ENCODE measurements at places on chromosomes 3 and 15. TPM values are rescaled to one million over a fixed set of nuclear protein-coding genes. Genes with fewer than 3 reads are reported as not detected.
A peak's percentile ranks its signal among the peaks of the same experiment; 100 is the strongest.

ITGA11 gene
- 0.55 TPM for total RNA-seq

SCAMP5 gene
- 13.6 TPM for total RNA-seq

CLDN16 gene
- total RNA-seq = 6.6 TPM

SMAD6 gene
- 16.2 TPM for total RNA-seq

ZPLD1 gene
- 0.12 TPM for total RNA-seq

MUSTN1 gene
- total RNA-seq = 0.59 TPM

GOLGA6D gene
- total RNA-seq = 0.37 TPM

ARPP19 gene
- 51.2 TPM for total RNA-seq

DNA sequence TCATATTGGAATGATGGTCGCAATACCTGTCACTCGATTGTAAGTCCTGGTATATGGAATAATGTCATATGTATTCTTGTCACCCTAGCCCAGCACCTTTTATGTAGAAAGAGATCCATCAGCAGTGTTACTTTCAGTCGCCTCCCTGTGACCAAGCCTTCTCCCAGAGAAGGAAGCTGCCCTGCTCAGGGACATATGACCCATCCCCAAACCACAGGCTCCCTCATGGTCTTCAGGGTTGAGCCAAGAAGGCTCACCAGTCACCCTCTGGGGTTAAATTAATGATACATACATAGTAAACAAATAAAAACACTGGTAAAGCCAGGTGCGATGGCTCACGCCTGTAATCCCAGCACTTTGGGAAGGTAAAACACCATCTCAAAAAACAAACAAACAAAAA is 4.6 kb upstream of the MFGE8 start:
- DNase-seq = no peak

- DNase-seq = no peak
These were observed 22.5 kb downstream of the GABRA5 start for GRCh38 chr15:26889298-26889898.

DNA sequence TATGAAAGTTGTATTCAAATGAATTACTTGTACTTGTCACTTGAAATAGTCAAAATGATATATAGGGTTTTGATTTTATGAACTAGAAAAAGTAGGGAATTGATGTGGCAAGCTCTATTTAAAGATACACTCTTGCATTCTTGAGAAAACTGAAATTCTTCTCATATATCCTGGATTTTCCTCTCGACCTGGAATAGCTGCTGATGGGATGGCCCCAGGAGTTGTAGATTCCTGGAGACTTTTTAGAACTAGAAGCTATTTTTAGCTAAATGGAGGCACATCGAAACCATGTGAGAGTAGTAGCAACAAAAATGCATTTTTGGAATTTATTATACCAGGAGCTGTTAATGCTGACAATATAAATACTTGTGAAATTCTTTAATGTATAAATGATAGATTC is 125.9 kb downstream of the LEKR1 start:
- no peak for DNase-seq

DNA sequence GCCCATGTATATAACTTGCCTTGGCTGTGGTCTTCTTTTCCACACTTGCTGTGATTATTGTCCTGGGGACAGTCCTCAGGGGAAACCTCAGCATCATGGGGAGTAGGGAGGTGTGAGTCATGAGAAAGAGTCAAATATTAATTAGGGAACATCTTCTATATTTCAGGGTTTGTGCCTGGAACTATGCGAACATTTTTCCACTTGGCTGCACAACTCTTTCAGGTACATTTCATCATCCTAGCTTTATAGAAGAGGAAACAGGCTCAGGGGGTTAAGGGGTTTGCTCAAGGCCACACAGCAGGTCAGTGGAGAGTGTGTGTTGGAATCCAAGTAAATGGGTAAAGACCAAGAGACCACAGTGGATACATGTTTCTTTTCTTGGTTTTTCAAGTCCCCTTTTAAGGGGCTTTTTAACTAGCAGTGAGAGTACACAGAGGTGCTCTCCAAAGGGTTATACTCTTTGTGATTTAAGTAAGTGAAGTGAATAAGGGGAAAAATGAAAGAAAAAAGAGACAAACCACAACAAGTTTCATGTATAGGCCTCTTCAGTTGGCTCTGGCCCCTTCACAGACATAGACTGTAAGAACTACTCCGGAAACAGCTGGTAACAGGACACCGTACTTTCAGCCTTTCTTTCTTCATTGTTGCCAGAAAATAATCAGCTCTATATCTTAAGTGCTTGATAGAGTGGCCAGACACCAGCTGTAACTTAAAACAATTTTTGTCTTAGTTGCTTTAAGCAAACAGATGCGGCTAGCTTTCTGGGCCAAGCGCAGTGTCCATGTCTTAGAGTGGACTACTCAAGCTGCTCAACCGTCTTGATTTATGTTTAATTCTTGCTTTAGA is 64.6 kb downstream of the EEFSEC start:
- DNase-seq = no peak

DNA sequence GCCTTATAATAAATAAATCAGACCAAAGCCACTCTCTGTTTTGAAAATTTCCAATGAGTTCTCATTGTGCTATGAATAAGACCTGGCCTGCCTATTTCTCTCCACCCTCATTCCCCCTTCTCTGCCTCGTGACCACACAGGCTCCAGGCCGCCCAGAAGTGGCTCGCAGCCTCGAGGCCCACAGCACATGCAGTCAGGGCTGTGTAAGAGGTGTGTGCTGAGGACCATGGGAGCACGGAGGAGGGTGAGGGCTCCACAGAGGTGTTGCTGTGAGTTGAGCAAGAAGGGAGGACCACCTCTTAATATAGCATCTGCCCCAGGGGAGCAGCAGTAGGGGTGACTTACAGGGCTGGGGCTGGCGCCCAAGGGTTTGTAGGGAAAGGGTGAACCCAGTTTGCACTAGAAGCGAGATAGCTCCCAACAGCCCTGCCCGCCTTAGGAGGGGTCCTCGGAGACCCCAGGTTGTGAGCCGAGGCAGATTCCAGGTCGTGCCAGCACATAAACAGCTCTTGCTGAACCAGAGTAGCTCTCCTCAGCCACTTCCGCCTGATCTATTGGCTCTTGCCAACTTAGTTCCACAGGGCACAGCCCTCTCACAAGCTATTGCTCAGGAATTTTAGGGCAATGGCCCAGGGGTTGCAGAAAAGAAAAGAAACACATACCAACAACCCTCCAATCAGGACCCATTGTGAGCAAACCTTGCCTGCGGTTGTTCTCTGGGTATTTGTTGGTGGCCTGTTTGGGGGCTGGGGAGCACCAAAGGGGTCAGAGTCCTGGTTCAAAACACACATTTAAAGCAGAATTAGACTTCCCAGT is 117.7 kb downstream of the MYLK start:
- DNase-seq = peak; percentile 91

DNA sequence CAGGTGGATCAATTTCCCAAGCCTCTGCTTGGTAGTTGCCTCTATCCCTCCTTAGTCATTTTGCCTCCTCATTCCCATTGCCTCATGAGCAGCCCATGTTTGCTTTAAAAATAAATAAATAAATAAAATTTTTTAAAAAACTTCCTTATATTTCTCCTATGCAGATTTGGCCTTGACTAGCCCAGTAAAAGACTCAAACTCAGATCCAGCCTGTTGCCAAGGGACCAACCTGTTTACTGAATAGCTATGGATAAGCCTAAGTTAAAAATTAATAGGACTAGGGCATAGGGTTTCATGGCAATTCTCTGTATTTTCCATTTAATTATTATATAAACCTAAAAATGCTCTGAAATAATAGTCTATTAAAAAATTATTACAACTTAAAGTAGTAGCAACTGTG is 384.4 kb downstream of the RSL24D1 start:
- no peak for DNase-seq

GRCh38 chr3:123080864-123081562 is 14.2 kb downstream of the PDIA5 start:
- DNase-seq = no peak

DNA sequence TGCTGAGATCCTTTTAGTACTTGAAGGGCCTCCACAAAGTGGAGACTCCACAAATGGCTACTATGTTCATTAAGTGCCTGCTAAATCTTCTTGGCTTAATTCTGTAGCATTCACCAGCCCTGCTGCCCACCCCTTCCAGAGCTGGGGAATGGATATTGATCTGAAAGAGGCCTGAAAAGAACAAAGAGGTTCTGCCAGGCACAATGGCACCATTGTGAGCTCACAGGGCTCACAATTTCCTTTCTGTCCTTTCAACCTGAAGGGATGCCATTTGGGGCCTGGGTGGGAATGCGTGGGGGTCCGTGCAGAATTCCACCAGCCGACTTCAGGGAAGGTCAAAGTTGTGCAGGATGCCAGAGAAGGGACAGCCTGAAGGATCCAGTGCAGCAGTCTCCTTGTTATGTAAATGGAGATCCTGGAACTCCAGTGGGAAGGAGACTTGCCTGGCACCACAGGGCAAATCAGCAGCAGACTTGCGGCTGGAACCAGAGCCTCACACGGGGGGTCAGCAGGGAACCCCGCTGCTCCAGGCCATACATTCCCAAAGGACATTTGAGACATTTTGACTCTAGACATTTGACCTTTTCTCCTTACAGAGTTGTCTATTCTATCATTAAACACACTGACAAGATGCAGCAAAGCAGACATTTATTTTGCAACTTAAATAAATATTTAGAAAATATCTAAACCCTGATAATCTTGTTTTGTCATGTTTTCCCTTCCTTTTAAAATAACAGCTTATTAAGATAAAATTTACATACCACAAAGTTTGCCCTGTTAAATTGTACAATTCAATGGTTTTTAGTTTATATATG is 21.5 kb upstream of the MORF4L1 start:
- DNase-seq = no peak

GRCh38 chr15:38587214-38587613 is 22.6 kb upstream of the RASGRP1 start:
- DNase-seq = no peak

GRCh38 chr15:41483519-41483918 is 10.2 kb upstream of the ITPKA start:
- no peak for DNase-seq

- DNase-seq = peak; percentile 84
These were observed 4.3 kb downstream of the ONECUT1 start for GRCh38 chr15:52785672-52786406.

- DNase-seq = no peak
These were observed 33.0 kb upstream of the ARL14 start for GRCh38 chr3:160643994-160644393.

GRCh38 chr3:193040836-193041672 is 123.4 kb upstream of the MB21D2 start:
- no peak for DNase-seq

- no peak for DNase-seq
These were observed 113.1 kb downstream of the MYO5A start for GRCh38 chr15:52415628-52416027.

DNA sequence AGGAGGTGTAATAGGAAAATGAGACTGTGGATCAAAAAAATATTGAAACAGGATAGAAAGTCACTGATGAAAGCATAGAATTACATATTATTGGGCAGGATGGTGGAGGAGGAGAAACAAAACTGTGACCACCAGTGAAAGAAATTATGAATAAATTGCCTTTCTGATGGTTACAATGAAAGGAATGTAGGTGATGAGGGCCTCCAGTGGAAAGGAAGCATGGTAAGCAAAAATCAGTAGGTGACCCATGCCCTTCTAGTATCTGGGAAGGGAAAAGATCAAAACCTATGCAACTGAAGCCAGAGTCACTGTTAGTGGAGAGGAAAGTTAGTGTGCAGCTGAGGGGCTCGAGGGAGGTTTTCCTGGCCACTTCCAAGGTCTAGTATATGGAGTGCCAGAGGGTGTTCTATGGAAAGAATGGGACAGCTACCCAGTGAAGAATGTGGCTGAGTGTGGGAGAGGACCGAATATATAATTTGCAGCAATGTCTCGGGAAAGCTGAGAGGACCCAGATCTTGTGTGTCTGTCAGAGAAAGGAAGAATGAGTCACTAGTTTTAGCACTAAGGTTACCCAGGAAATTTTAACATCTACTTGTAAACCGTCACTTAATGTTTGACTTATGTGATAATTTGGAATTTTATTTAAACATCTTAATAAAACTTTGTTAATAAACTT is 146.2 kb downstream of the NFKBIZ start:
- DNase-seq = no peak

GRCh38 chr3:177482048-177482691 is 284.9 kb upstream of the TBL1XR1 start:
- DNase-seq = no peak

DNA sequence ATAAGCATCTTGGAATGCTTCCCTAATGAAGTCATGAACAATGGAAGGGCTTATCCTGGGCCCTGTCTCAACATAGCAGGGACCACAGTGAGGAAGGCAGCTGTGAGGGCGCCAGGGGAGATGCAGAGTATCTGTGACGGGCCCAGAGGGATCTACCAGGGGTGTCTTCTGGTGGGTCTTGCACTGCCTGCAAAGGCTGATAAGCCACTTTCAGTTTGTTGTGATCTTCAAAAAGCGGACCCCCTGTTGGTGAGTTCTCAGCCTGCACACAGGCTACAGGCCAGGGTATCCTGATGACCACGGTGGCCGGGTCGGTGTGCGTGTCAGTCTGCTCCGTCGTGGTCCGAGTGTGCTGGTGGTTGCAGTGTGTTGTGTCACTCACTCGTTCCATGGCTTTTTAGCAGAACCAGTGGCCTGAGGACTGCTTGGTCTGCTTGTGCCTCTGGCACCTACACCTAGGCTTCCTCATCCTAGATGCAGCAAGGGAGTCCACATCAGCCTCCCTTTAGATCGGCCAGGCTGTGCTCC is 46.8 kb downstream of the CHDH start:
- DNase-seq = no peak

- no peak for DNase-seq
These were observed 36.9 kb downstream of the PLS1 start for GRCh38 chr3:142633073-142633472.

GRCh38 chr15:40340038-40340739 is 550 bp downstream of the CCDC9B start:
- DNase-seq = peak; percentile 60

DNA sequence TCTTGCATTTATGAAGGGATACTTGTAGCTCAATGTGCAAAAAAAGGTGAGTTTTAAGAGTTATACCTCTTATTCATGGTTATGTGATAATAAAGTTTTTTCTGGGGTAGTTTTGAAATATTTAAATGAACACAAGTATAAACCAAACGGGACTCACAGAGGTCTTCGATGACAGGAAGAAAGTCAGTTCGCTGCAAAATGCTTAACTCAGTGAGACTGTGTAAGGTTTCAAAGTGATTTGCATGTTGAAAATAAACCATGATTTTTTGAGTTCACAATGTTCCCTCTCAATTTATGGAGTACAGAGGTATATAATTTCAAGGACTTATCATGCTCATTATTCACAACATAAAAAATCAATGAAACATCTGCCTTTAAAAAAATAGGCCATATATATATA is 36.3 kb upstream of the MYH15 start:
- DNase-seq = no peak

- DNase-seq = no peak
These were observed 68.8 kb upstream of the GSK3B start for GRCh38 chr3:120163026-120163425.

Data from right lobe of liver (tissue), 6 donors.